Left lung (tissue), 14 donors: ENCODE measurements at places on chromosomes 7 and 10.

- DNase-seq: no peak
- no peaks in the 10 kb centered on the region for H3K36me3 ChIP-seq
- H3K4me3 ChIP-seq: no peak overlapping the region
- no peaks in the 10 kb centered on the region for H3K4me1 ChIP-seq
- peaks cover 4% of the 10 kb centered on the region for H3K27me3 ChIP-seq
These were observed 636.5 kb downstream of the CALN1 start for GRCh38 chr7:71775648-71776047.

- H3K27ac ChIP-seq: no peak overlapping the region
- peaks cover 4% of the 10 kb centered on the region for H3K27me3 ChIP-seq
- H3K4me3 ChIP-seq: no peak overlapping the region
- DNase-seq: no peak
- H3K36me3 ChIP-seq: no peaks in the 10 kb centered on the region
These were observed 21.2 kb downstream of the EVX1 start for GRCh38 chr7:27263781-27264180.

DNA sequence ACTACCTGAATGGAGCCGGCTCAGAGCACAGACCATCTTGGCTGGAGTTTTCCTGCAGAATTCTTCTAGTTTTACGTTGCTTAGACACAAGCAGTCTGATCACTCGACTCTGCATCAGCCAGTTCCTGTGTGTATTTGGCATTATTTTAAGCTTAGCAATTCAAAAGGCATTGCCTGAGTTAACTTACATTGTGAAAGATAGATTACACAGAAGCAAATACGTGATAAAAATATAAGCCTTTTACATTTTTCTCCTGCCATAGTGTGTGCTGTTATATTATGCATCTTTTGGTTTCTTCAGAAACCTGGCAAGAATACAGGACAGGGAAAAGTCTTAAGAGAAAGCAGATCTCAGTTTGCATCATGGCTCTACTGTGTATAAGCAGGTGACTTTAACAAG lies 98.1 kb downstream of the LRRC4 start:
- no peak overlapping the region for H3K4me3 ChIP-seq
- no peaks in the 10 kb centered on the region for H3K4me1 ChIP-seq
- H3K36me3 ChIP-seq: peaks cover 40% of the 10 kb centered on the region
- H3K27ac ChIP-seq: no peak overlapping the region
- H3K27me3 ChIP-seq: no peaks in the 10 kb centered on the region

- no peak overlapping the region for H3K4me3 ChIP-seq
- H3K27ac ChIP-seq: no peak overlapping the region
- no peak for DNase-seq
These were observed 12.5 kb upstream of the CFAP69 start for GRCh38 chr7:90232430-90232829.

GRCh38 chr7:138092486-138093028 lies 16.3 kb downstream of the AKR1D1 start:
- H3K27ac ChIP-seq: no peak overlapping the region
- DNase-seq: no peak
- no peaks in the 10 kb centered on the region for H3K4me1 ChIP-seq
- no peaks in the 10 kb centered on the region for H3K27me3 ChIP-seq

DNA sequence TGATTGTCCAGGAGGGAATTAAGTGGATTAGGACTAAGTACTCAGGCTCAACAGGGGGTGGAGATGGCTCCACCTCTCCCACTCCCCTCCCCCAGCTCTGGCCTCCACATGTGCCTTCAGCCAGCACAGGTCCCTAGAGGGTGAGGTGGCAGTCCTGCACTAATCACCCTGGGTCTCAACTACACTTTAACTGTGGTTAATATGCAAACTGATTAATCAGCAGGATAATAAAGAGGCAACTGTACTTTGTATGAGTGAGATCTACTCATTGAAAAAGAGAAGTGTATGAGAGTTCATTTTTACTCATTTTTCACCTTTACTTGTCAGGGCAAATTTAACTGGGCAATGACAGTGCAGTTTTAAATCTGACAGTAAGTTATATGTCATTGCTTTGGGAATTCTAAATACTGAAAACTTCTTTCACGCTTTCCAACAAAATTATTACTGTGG lies 223.8 kb upstream of the CCDC6 start:
- H3K4me1 ChIP-seq: no peaks in the 10 kb centered on the region
- DNase-seq: no peak
- H3K27me3 ChIP-seq: no peaks in the 10 kb centered on the region
- no peak overlapping the region for H3K27ac ChIP-seq
- H3K36me3 ChIP-seq: no peaks in the 10 kb centered on the region

DNA sequence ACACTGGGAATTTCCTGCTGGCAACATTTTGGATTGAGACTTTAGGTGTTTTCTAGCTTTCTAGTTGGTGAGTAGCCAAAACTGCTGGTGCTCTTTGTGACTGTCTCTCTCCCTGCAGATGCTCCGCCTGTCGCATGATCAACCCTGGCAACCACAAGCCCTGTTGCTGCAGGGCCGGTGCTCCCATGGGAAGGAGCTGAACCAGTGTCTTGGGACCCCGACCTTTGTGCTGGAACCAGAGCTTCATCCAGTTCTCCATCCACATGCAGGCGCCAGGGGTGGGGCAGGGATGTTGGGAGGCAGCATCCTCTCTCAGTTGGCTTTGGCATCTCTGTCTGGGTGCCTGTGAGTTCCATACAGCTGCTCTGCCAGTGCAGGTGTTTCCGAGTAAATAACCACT lies 306.2 kb upstream of the MKI67 start:
- no peak overlapping the region for H3K27ac ChIP-seq
- no peak overlapping the region for H3K4me3 ChIP-seq
- H3K4me1 ChIP-seq: no peaks in the 10 kb centered on the region
- DNase-seq: no peak

GRCh38 chr10:44310762-44311562 lies 73.9 kb downstream of the CXCL12 start:
- no peaks in the 10 kb centered on the region for H3K36me3 ChIP-seq
- peak; percentile 94 for DNase-seq
- no peaks in the 10 kb centered on the region for H3K27me3 ChIP-seq
- peaks cover 5% of the 10 kb centered on the region for H3K4me1 ChIP-seq

- no peaks in the 10 kb centered on the region for H3K36me3 ChIP-seq
- H3K27ac ChIP-seq: no peak overlapping the region
- no peaks in the 10 kb centered on the region for H3K27me3 ChIP-seq
- H3K4me3 ChIP-seq: no peak overlapping the region
These were observed 88.3 kb downstream of the C10orf105 start for GRCh38 chr10:71631007-71631861.

- no peaks in the 10 kb centered on the region for H3K27me3 ChIP-seq
- H3K36me3 ChIP-seq: no peaks in the 10 kb centered on the region
- no peak overlapping the region for H3K27ac ChIP-seq
- no peak overlapping the region for H3K4me3 ChIP-seq
- H3K4me1 ChIP-seq: no peaks in the 10 kb centered on the region
These were observed 29.1 kb upstream of the FAM20C start for GRCh38 chr7:163298-163695.

DNA sequence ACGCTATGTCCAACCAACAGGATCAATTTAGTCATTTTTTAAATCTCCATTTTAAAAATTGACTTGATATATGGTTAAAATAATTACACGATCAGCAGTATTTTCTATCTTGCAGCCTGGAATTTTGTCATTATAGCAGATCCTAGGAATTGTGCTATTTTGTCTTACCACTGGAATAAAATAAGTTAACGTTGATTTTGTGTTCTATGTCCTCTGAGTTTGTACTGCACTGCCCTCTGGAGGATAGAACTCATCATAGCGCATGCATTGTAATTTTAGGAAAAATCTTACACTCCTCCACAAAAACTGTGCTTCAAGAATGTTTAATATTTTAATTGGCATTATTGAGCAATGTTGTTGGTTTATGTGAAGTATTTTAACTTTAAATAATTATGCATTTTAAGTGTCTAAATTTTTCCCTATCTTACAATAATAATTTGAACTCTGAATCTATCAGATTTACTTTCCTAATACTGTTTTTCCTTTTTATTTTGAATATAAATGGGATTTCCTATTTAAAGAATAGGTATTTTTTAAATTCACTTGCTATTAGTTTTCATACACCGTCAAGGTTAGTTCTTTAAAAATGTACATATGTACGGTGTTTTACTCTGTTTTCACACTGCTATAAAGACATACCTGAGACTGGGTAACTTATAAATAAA lies 220.1 kb downstream of the PPP1R3A start:
- no peak for DNase-seq
- no peak overlapping the region for H3K4me3 ChIP-seq
- no peaks in the 10 kb centered on the region for H3K4me1 ChIP-seq
- no peaks in the 10 kb centered on the region for H3K36me3 ChIP-seq
- H3K27ac ChIP-seq: no peak overlapping the region

DNA sequence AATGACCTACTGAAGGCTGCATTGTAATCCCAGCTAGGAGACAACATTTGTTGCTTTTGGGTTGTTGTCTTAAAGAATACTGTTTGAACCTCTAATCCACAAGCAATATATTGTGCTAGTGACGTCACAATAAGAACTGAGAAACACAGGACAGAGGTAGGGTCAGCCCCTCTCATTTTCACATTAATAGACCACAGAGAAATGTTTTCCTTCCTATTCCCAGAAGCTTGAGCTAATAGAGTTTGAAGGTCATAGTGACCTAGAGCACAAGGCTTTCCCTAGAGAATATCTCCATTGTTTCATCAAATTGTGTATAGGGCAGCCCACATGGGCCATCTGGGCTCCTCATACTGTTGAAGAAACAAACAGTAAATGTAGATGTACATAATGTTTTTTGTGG lies 300.9 kb upstream of the AKR1E2 start:
- no peak for DNase-seq
- no peaks in the 10 kb centered on the region for H3K36me3 ChIP-seq
- H3K4me1 ChIP-seq: no peaks in the 10 kb centered on the region
- H3K4me3 ChIP-seq: no peak overlapping the region
- H3K27me3 ChIP-seq: no peaks in the 10 kb centered on the region

GRCh38 chr10:117500456-117500855 lies 42.1 kb upstream of the EMX2 start:
- H3K27ac ChIP-seq: no peak overlapping the region
- H3K36me3 ChIP-seq: no peaks in the 10 kb centered on the region
- no peak for DNase-seq
- H3K4me1 ChIP-seq: no peaks in the 10 kb centered on the region
- peaks cover 60% of the 10 kb centered on the region for H3K27me3 ChIP-seq

GRCh38 chr10:130810856-130811255 lies 500.7 kb downstream of the TCERG1L start:
- no peaks in the 10 kb centered on the region for H3K4me1 ChIP-seq
- H3K36me3 ChIP-seq: no peaks in the 10 kb centered on the region
- no peak overlapping the region for H3K4me3 ChIP-seq

- H3K4me1 ChIP-seq: no peaks in the 10 kb centered on the region
- no peaks in the 10 kb centered on the region for H3K36me3 ChIP-seq
- no peak for DNase-seq
- H3K4me3 ChIP-seq: no peak overlapping the region
- H3K27ac ChIP-seq: no peak overlapping the region
- no peaks in the 10 kb centered on the region for H3K27me3 ChIP-seq
These were observed 11.6 kb downstream of the PANK1 start for GRCh38 chr10:89633484-89633883.

DNA sequence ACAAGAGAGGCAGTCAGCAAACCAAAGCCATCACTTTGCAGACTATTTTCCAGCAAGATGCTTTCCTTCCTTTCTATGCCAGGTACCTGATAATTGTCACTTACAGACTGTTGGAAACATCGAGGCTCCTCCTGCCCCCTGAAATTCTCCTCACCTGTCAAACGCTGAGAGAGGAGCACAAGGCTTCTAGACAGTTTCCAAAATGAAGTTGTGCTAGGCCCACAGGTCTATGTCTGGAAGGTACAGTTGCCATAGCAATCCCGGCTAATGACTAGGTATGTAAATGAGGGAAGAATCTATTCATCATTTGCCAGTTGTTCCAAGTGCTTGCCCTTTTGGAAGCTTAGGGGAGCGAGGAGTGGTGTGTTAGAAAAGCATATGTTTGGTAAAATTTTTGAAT lies 334.4 kb downstream of the CALN1 start:
- H3K4me1 ChIP-seq: no peaks in the 10 kb centered on the region
- no peak overlapping the region for H3K4me3 ChIP-seq
- H3K27me3 ChIP-seq: no peaks in the 10 kb centered on the region
- H3K27ac ChIP-seq: no peak overlapping the region
- no peak for DNase-seq

GRCh38 chr10:93749218-93749799 lies 8.4 kb upstream of the LGI1 start:
- no peak overlapping the region for H3K27ac ChIP-seq
- no peaks in the 10 kb centered on the region for H3K27me3 ChIP-seq
- H3K4me1 ChIP-seq: no peaks in the 10 kb centered on the region
- H3K4me3 ChIP-seq: no peak overlapping the region
- no peak for DNase-seq

- H3K27ac ChIP-seq: peak overlapping the region; percentile 87
- peaks cover 4% of the 10 kb centered on the region for H3K4me1 ChIP-seq
- peaks cover 5% of the 10 kb centered on the region for H3K36me3 ChIP-seq
- H3K4me3 ChIP-seq: no peak overlapping the region
These were observed 84.6 kb upstream of the PDGFA start for GRCh38 chr7:604001-604883.

DNA sequence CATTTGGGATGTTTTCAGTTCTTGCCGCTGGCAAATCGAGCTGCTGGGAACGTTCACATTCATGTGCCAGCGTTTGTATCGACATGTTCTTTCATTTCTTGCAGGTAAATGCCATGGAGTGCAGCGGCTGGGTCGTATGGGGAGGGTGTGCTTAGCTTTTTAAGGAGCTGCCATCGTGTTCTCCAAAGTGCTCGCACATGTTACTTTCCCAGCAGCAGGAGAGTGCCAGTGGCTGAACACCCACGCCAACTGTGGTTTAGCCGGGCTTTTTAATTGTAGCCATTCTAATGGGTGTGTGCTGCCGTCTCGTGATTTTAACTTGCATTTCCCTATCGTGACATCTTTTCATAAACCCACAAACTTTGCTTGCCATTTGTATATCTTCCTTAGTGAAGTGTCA lies 11.6 kb upstream of the BNIP3 start:
- H3K36me3 ChIP-seq: no peaks in the 10 kb centered on the region
- H3K4me3 ChIP-seq: no peak overlapping the region
- H3K27me3 ChIP-seq: no peaks in the 10 kb centered on the region
- H3K4me1 ChIP-seq: peaks cover 12% of the 10 kb centered on the region
- H3K27ac ChIP-seq: no peak overlapping the region
- no peak for DNase-seq

DNA sequence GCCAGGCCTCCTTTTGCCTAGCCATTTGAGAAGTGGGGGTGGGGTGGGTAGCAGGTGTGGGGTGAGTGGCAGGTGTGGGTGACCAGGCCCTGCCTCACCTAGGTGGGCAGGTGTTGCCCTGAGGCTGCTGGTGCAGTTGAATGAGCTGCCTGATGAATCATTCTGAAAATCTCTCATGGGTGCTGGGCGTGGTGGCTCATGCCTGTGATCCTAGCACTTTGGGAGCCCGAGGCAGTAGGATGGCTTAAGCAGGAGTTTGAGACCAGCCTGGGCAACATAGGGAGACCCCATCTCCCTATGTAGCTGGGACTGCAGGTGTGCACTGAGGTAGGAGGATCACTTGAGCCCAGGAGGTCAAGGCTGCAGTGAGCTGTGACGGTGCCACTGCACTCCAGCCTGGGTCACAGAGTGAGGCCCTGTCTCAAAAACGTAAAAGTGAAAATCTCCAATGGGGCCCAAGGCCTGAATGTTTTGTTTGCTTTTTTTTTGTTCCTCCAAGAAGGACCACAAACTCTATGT lies 17.7 kb downstream of the TSPAN14 start:
- H3K27me3 ChIP-seq: no peaks in the 10 kb centered on the region
- peaks cover 45% of the 10 kb centered on the region for H3K4me1 ChIP-seq
- DNase-seq: no peak
- no peak overlapping the region for H3K4me3 ChIP-seq
